ENCODE measurements at places on chromosomes 1 and 21. TPM values are rescaled to one million over a fixed set of nuclear protein-coding genes. Genes with fewer than 3 reads are reported as not detected.

The TGFB2 gene
- 53.7 TPM for total RNA-seq

GRCh38 chr1:20112279-20113000 is 6.9 kb downstream of the PLA2G2D start:
- no peak overlapping the region for H3K4me3 ChIP-seq
- no peak for DNase-seq
- H3K36me3 ChIP-seq, result no peaks in the 10 kb centered on the region
- no peak overlapping the region for H3K27ac ChIP-seq
- H3K4me1 ChIP-seq, result no peaks in the 10 kb centered on the region

DNA sequence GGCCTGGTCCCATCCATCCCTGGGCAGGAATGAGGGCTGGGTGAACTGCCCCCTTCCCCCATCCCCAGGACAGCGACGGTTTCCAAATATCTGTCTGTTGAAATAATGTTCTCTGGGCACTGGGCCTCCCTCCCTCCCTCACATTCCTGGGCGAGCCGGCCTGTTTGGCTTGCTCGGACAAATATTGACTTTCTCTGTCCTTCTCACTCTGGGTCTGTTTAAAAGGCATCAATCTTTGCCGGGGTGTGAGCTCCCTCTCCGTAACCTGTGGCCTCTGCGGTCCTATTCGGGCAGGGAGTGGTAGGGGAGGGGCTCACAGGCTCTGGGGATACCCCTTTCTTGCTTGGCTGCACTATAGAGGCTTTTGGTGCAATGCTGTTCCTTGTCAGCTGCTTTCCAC is 40.2 kb downstream of the FOXD2 start:
- H3K36me3 ChIP-seq, result no peaks in the 10 kb centered on the region
- no peak overlapping the region for H3K27ac ChIP-seq
- no peak overlapping the region for H3K4me3 ChIP-seq
- H3K27me3 ChIP-seq, result no peaks in the 10 kb centered on the region
- DNase-seq, result peak; percentile 41
- no peaks in the 10 kb centered on the region for H3K4me1 ChIP-seq

- no peak for DNase-seq
- H3K4me1 ChIP-seq, result peaks cover 7% of the 10 kb centered on the region
- H3K27ac ChIP-seq, result peak overlapping the region; percentile 4
- H3K36me3 ChIP-seq, result no peaks in the 10 kb centered on the region
- H3K27me3 ChIP-seq, result no peaks in the 10 kb centered on the region
- H3K4me3 ChIP-seq, result no peak overlapping the region
Observed at GRCh38 chr1:2535455-2535854, 5.4 kb upstream of the HES5 start.

The TCP10L gene
- total RNA-seq, result 0.43 TPM

DNA sequence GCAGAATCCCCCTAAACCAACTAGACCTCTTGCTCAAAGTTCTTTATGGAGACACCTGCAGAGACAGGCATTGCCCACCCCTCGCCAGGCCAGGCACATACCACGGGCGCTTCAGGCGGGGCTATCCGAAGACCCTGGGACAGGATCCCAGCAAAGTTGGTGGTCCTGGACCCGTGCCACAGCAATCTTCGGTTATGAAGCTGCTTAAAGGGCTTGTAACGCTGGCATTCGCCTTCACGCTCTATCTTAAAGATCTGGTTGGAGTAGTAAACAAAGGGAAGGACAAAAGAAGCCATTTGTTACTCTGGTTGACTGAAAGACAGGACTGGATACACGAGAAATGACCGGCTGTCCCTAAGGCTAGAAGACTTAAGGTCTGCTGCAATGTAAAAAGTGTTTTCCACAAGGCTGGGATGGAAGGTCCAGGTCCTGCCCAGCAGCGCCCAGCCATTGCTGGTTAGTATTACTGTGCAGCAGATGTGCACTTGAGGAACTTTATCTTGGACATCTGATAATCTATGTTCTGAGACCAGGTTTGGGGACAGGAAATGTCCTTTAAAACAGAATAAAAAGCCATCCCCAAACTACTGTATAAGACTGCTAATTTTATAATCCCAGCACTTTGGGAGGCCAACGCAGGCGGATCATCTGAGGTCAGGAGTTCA is 42.9 kb downstream of the PARP1 start:
- no peak overlapping the region for H3K4me3 ChIP-seq
- peak overlapping the region; percentile 50 for H3K27ac ChIP-seq
- peak; percentile 45 for DNase-seq
- peaks cover 44% of the 10 kb centered on the region for H3K36me3 ChIP-seq
- H3K4me1 ChIP-seq, result peaks cover 22% of the 10 kb centered on the region
- H3K27me3 ChIP-seq, result no peaks in the 10 kb centered on the region

The CLDN14 gene
- total RNA-seq, result not detected

GRCh38 chr1:4531842-4532241 is 122.6 kb upstream of the AJAP1 start:
- H3K4me1 ChIP-seq, result no peaks in the 10 kb centered on the region
- no peaks in the 10 kb centered on the region for H3K36me3 ChIP-seq
- DNase-seq, result no peak

The LIN28A gene
- 0.80 TPM for total RNA-seq

- H3K27me3 ChIP-seq, result no peaks in the 10 kb centered on the region
- no peak overlapping the region for H3K27ac ChIP-seq
- no peaks in the 10 kb centered on the region for H3K36me3 ChIP-seq
- no peak overlapping the region for H3K4me3 ChIP-seq
Observed at GRCh38 chr21:38352536-38353219, 95.9 kb downstream of the KCNJ15 start.

GRCh38 chr1:101136739-101137138 is 100.1 kb upstream of the S1PR1 start:
- H3K36me3 ChIP-seq, result no peaks in the 10 kb centered on the region
- H3K27me3 ChIP-seq, result no peaks in the 10 kb centered on the region
- H3K4me1 ChIP-seq, result peaks cover 53% of the 10 kb centered on the region
- H3K4me3 ChIP-seq, result no peak overlapping the region

Measured in lung (tissue), 17 donors.